ENCODE measurements at places on chromosomes 16 and 17.

GRCh38 chr16:12132290-12132689, 155.8 kb downstream of the SNX29 start:
- no peak for DNase-seq

GRCh38 chr17:48637323-48638260, 11.4 kb upstream of the HOXB9 start:
- DNase-seq: no peak

DNA sequence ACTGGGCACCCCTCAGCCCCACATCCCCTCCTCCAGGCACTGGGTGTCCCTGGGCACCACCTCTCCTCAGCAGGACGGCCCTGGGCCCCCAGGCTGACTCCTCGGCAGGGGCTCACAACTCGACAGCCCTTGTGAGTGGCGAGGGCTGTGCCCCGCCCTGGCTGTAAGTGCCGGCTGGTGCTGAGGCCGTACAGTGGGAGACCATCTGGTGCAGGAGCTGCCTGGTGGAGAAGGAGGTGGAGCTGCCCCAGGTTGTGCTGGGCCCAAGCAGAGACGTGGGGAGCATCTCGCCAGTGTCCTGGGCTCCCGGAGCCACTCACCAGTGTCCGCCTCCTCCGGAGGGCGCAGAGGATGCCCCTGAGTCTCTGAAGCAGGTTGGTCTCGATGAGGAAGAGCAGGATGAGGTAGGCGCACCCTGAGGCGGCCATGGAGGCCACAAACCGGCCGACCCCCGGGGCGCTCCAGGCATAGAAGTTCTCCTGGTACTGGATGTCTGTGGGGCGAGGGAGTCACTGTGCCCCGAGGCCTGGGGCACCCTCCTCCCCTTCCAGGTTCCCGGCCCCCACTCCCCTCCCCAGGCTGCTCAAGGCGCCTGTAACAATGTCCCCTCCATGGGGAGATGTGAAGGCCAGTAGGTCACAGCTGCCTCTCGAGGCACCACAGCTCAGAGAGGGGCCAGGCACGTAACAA, 15.1 kb upstream of the RNPS1 start:
- DNase-seq: no peak

DNA sequence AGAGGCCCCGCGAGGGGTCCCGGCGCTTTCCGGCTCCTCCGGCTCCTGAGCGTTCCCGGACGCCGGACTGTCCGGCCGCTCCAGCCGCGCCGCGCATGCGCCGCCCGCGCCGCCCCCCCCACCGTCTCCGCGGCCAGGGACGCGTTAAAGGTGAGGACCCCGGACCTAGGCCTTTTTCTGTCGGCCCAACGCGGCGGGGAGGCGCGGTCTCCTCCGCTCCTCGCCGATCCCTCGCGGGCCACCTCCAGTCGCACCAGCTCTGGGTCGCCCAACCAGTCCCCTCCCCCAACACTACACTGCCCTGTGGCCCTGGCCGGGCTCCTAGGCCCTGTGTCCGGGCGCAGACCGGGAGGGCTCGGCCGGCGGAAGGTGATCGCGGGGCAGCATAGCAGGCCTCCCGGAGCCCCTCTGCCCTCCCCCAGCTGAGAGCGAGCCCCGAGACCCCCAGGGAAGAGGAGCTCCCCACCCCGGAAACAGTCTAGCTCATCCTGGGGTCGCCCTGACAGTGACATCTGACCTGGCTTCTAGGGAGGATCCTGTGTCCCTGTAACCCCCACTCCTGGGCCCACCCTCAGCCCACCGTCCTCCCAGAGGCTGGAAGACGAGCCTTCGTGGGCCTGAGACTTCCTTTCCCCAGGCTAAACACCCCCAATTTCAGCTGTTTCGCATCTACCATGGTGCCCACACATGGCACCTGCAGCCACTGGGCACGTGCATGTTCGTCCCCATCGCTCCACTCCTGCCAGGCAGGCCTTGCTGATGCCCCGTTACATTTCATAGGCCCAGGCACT, 14.7 kb upstream of the BCAR1 start:
- peak; percentile 89 for DNase-seq

- DNase-seq: no peak
Measured at GRCh38 chr17:78893684-78894083, 9.3 kb downstream of the CEP295NL start.

DNA sequence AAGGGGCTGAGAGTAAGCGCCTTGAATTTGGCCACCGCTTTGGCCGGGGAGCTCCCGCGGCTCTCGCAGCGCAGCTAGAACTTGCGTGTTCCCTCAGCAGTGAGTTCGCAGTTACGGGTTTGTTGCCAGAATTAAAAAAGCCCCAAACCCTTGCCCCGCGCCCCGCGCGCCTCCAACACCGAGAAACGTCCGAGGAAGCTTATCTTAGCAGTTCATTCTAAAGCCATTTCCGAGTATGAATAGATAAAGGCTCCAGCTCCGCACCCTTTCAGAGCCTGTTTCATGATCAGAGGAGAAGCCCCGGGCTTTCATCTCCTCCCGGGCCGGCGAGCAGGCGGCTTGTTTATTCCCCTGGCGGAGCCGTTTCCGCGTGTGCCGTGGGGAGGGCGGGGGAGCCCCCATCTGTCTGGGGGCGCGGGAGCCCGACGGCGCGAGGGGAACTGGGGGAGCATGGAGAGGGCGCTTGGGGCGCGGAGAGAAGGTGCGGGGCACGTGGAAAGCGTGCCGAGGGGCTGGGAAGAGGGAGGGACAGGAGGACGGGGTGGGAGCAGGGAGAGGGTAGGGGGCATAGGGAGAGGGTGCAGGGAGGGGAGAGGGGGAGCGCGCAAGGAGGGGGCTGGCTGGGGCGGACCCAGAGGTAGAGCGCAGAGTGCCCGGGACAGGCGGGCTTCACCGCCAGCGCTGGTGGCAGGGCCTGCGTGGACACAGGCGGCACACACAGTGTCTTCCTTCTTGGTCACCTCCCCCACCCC, 9.9 kb downstream of the TBX4 start:
- DNase-seq: peak; percentile 54

- DNase-seq: peak; percentile 65
Measured at GRCh38 chr17:8126491-8127066, 2.7 kb upstream of the HES7 start.

DNA sequence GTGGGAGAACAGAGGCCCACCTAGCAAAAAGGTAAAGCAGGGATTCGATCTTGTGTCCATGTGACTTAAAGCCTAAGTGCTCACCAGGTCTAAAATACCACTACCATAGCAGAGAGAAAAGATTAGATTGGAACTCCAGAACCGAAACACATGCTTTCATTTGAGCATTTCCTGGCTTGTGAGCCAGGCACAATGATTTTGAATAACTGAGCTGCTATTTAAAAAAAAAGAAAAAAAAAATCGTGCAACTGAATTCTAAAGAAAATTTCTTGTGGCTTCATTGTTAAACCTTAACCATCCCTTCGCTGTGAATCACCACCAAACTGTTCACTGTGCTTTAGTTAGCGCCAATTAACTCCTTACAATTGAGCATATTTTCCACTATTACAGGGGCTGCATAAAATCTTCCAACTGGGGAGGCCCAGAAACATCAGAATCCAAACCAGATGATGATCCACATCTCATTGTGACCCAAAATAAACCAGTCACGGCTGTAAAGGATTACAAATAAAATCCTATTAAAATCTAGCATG, 366.4 kb upstream of the ERCC4 start:
- no peak for DNase-seq

DNA sequence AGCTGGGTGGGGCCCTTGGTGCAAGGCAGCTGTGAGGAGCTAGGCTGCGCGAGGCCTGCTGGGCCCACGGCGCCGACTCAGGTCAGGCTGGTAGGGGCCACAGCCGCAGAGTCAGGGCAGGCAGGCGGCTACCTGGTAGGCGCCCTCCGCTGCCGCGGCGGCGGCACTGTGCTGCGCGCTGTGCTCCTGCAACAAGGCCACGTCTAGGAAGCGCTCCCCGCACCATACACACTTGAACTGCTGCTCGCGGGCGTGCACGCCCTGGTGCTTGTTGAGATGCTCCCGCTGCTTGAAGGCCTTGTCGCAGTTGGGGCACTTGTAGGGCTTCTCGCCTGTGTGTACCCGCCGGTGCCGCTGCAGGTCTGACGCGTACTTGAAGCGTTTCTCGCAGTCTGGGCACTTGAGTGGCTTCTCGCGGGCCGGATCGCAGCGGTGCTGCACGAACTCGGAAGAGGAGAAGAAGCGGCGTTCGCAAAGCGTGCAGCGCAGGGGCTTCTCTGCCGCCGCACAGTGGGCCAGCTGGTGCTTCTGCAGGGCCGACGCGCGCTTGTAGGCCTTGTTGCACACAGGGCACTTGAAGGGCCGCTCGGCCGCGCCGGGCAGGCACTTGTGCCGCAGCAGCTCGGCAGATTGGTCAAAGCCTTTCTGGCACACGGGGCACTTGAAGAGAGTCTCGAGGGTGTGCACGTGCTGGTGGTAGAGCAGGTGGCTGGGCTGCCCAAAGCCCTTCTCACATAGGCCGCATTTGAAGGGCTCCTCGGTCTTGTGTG, 3.9 kb downstream of the ZNF319 start:
- DNase-seq: no peak

DNA sequence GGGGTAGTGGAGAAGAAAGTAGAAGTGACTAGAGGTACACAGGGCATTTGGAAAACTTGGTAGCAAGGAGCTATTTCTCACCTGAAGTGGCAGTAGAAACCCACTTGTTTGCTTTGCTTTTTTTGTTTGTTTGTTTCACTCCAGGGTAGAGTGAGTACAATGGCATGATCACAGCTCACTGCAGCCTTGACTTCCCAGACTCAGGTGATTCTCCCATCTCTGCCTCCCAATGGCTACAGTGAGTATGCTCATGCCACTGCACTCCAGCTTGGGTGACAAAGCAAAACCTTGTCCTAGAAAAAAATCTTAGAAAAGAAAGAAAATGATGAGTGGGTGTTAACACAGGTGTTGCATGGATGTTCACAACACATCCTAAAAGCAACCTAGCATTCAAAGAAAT, 40.4 kb downstream of the SCNN1G start:
- DNase-seq: no peak

GRCh38 chr16:50933262-50933661, 191.4 kb downstream of the CYLD start:
- DNase-seq: no peak

- DNase-seq: no peak
Measured at GRCh38 chr16:57324749-57325148, 33.8 kb upstream of the CCL22 start.

- DNase-seq: no peak
Measured at GRCh38 chr17:67044016-67044772, at the start of gene CACNG1. TSS of gene CACNG1 (plus strand) at chr17:67044554. CDS start at chr17:67044661, 107 bp downstream.

DNA sequence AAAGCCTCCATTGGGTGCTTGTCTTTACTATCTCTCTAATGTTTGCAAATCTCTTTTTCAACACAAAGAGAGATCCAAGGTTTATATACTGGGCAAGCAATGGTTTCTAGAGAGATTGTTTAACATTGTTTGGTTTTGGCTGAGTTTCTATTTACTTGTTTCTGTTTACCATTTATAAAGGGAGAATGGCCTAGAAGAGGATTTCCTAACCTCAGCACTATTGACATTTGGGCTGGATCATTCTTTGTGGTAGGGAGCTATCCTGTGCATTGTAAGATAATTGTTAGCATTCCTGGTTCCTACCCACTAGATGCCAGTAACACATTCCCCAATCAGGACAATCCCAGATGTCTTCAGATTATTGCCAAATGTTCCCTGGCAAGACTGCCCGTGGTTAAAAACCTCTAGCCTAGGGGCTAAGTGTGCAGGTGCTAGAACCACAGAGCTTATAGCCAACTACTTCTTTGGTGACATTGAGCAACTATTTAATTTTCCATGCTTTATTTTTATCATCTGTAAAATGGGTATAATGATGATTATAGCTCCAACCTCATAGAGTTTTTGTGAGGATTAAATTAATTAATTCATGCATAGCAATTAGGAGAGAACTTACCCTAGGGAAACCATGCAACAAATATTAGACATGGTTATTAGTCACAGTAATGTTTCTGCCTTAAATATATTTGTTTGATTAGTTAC, 413.9 kb upstream of the MAF start:
- DNase-seq: no peak

DNA sequence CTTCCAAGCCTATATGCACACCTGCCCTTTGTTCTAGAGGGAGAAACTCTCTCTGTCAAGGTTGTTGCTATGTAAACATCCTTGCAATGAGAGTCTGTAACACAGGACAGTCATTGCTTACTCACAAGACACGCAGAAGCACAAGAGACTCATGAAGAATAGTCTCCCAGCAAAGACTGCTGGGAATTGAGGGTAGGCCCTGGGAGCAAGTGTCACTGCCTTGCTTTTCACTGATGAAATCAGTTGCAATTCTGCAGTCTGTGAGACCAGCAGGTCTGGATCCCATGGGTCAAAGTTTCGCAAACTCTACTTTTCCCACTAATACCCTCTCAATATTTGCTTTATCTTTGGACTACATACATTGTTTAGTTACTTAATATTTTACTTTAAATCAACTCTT, 177.4 kb downstream of the FTO start:
- DNase-seq: no peak

DNA sequence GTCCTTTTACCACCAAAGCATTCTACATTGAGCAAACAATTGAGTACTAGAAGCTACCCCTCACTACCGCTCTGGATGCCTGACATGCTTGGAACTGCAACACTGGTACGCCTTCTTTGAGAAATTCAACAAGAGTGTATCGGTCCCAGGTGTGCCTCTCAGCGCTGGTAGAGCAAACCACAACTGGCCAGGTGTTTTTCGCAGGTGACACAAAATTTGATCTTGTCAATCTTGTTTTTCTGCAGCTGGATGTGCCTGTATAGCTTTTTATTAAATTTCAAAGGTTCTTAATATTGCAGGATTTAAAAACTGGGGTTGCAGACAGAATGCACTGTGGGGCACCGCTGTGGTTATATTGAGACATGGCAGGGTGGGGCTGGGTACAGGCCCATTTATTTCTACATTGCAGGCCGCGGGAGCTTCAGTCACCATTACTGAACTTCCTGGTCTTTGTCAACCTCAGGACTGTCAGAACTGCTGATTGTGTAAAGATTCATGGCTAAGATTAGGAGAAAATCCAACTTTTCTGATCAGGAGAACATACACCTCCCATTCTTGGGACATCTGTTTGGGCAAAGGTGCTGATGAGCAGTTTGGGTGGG, 4.5 kb upstream of the SNX20 start:
- no peak for DNase-seq

DNA sequence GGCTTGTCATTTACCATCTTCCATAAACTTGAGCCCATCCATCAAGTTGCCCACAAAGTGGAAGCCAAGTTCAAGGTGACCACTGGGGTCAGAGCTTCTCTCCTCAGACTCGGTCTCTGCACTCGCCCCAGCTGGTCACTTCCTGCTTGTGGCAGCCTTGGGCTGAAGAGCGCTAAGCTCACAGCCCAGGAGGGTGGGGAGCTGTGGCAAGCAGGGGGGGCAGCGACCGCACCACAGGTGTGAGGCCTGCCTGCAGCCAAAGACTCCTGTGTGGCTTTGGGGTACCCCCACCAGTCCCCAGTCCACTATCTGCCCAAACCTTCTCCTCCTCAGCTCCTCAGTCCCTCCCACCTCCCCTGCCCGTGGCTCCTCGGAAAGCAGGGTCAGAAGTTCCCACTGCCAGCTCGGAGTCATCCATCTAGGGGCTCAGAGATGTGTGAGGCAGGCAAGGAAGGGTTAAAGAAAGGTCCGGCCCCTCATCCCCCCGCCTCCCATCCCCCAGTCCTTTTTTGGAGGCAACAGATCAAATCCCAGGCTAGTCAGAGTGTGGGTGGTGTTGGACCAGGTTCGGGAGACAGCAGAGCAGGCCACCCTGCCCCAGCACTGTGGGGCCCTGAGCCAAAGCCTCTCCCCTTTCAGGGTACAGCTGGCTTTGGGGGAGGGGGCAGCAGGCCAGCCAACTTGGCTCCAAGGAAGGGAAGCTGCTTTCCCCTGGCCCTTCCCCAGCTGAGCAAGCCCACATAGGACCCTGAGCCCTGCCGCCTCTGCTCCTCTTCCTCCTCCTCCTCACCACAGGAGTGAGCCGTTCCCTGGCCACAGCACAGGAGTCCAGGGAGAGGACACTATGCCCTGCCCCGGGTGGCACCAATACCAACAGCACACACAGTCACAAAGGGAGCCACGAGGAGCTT, 3.2 kb downstream of the CSF3 start:
- DNase-seq: no peak

GRCh38 chr17:40499551-40500189, 1.8 kb downstream of the TNS4 start:
- DNase-seq: peak; percentile 69

All from SK-N-DZ (cell line).